Psoas muscle (tissue), 8 donors: ENCODE measurements at places on chromosomes 2 and 18. TPM values are rescaled to one million over a fixed set of nuclear protein-coding genes. Genes with fewer than 3 reads are reported as not detected.

DNA sequence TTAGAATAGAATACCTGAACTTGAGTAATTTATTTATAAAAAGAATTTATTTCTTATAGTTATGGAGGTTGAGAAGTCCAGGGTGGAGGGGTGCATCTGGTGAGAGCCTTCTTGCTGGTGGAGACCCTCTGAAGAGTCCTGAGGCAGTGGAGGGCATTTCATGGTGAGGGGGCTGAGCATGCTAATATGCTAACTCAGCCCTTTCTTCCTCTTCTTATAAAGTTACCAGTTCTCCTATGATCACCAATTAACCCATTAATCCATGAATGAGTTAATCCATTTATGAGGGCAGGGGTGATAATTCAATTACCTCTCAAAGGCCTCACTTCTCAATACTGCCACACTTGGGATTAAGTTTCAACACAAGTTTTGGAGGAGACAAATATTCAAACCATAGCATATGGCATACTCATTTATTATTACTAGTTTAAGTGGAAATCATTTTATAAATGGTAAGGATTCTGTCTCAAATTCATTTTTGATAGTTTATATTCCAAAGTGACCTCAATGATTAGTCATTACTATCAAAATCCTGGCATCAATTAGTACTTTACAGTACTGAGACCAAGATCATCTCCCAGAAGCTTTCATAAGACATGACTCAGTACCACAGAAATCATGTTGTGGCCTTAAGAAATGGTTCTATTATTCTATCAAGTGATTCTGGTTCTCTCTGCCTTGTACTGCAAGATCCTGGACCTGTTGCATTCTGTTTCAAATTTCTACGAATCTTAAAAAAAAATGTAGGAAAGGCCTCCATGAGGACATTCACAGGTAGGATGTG, 5.5 kb downstream of the ZNF396 start:
- DNase-seq: no peak

- DNase-seq: no peak
These were observed 107.7 kb upstream of the CDC42EP3 start for GRCh38 chr2:37779139-37779538.

GRCh38 chr2:43107679-43108078, 118.7 kb downstream of the ZFP36L2 start:
- DNase-seq: no peak

ST8SIA5 gene
- 6.7 TPM for total RNA-seq

DNA sequence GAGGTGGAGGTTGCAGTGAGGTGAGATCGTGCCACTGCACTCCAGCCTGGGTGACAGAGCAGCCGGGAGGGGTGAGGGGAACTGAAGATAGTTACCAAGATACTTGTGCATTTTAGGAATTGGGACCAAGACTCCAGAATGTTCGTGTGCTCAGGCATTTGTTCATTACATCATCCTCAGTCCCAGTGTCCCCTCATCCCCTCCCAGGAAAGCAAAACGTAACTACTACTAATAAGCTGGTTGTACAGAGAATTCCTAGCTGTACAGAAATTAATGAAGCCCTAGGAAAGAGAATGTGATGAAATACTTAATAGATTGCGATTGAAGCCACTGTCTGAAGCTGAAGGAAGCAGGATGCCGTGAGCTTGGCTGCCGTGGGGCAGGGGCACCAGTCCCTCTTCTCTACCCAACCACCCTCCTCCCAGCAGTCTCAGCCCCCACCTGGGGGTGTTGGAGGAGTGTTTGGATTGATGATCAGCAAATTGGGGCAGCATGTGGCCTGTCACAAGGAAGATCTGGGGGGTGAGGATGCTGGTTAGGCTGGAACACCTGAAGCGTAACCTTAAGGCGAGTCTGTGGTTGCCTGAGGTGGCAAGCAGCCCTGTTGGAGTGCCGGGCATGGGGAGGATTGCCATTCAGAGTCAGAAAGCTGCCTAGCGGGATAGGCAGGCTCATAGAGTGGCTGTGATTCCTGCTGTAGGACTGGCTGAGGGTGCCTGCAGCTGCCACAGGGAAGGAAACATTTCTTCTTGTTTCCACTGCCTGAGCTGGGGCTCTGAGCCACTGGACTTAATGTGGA, 140.9 kb downstream of the SH3RF3 start:
- no peak for DNase-seq

DNA sequence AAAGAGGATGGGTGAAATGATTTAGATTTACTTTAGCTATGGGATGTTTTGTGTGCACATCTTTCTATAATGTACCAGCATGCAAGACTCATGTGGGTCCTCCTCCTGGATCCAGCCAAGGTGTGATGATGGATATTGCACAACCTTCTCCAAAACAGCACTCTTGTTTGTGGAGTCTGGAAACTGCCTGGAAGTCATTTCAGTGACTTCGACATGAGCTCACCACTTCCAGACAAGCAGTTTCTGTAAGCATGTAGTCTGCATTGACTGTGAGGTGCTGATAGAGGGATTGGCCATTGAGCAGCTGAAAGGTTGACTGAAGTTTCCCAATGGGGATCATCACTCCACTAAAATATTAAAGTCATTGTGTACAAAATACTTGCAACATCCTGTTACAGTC, 154.0 kb downstream of the TRIB2 start:
- no peak for DNase-seq

DNA sequence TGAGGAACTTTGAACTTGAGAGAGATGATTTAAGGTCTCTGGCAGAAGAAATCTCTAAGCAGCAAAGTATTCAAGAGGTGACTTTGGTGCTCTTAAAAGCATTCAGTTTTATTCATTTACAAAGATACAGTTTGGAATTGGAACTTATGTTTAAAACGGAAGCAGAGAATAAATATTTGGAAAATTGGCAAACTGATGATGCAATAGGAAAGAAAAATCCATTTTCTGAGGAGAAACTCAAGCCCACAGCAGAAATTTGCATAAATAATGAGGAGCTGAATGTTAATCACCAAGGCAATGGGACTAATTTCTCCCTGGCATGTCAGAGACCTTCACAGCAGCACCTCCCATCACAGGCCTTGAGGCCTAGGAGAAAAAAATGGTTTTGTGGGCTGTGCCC, 1022.5 kb upstream of the CHAC2 start:
- no peak for DNase-seq

HOXD1 gene
- not detected for total RNA-seq

DNA sequence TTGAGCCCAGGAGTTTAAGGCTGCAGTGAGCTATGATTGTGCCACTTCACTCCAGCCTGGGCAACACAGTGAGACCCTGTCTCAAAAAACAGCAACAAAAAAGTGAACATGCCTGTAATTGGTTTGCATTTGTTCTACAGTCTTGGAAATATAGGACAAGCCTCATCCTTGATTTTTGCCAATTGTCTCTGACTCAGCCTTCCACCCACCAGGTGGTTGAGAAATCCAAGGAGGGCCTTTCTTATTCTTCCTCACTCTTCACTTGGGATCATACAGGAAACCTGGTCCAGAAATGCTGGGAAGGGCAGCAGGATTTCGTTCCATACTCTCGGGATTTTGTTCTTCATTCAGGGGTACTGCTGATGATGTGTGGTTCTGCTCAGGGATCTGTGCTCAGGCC, 94.6 kb downstream of the CDC42EP3 start:
- DNase-seq: no peak

GRCh38 chr2:74293191-74293991, 49.8 kb downstream of the SLC4A5 start:
- DNase-seq: no peak

DNA sequence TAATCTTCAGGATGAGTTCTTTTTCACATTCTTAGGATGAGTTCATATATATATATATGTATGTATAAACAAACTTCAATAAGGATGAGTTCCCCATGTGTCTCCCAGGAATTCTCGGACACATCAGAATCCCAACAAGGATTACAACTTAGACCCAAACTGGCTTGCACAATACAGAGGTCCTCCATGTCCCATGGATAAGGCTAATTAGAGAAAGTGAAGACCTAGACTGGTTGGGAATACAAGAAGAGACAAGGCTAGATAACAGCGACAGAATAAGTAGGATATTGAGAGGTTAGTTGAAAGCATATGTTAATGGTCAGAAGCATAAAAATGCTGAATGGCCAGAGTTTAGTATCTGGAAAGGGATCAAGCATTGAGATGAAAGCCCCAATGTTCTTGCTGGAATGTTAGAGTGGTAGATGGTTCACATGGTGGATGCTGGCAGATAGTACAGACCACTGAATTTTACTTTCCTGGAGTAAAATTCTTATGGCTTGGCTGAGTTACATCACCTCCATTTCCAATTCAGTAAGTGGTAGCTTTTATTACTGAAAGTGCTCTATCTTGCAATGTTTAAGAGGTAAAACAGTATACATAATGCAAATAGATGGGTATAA, 154.9 kb upstream of the EPHA4 start:
- DNase-seq: no peak

GLI2 gene
- total RNA-seq: 0.71 TPM
